Psoas muscle (tissue), 8 donors: ENCODE measurements at places on chromosomes 11 and 22. TPM values are rescaled to one million over a fixed set of nuclear protein-coding genes. Genes with fewer than 3 reads are reported as not detected.

DNA sequence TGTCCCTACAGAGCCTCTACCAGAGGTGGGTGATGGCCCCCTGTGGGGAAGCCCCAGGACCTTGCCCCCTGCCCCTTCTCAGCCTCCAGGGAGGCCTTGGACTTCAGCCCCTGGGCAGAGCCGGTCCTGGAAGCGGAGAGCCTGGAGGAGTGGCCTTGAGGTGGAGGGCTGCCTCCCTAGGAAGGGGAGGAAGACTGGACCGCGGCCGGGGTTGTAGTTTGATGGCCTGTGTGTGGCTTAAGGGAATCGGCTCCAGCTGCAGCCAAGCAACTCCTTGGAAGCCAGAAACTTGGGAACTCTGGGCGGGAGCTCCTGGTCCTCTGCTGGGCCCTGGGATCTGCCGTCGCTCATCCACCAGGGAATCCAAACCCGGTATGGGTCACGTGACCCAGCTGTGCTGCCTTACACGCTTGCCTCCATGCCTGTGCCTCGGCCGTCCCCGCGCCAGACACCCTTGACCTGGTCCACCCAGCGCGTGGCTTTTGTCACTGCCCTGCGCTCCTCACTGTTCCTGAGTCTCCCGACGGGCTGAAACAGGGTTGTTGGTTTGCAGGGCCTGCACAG is 23.5 kb upstream of the ARHGAP8 start:
- no peaks in the 10 kb centered on the region for H3K36me3 ChIP-seq
- H3K4me3 ChIP-seq = no peak overlapping the region
- H3K4me1 ChIP-seq = peaks cover 6% of the 10 kb centered on the region
- H3K27ac ChIP-seq = peak overlapping the region; percentile 41
- DNase-seq = peak; percentile 46
- H3K27me3 ChIP-seq = peaks cover 23% of the 10 kb centered on the region

DNA sequence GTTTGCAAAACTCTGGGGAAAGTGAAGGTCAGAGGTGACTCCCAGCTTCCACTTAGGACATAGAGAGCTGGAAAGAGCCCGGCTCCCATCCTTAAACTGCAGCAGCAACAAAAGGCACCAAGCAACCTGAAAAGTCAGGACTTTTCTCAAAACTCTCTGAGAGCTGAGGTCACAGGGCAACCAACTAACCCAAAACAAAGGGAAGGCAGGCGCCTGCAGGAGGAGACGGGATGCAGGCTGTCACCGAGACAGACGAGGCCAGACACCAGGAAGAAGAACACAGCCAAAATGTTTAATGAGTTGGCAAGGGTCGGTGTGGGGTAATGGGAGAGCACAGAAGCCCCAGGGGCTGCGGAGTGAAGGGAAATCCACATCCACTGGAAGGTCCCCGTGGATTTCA is 19.9 kb downstream of the ASCL2 start:
- H3K4me1 ChIP-seq = no peaks in the 10 kb centered on the region
- no peak overlapping the region for H3K4me3 ChIP-seq
- no peak overlapping the region for H3K27ac ChIP-seq
- no peak for DNase-seq

APOBEC3F gene
- 0.50 TPM for total RNA-seq

OR2D2 gene
- total RNA-seq = not detected

GRCh38 chr11:20158597-20159257 is 1.5 kb downstream of the DBX1 start:
- no peak overlapping the region for H3K4me3 ChIP-seq
- no peaks in the 10 kb centered on the region for H3K36me3 ChIP-seq
- no peaks in the 10 kb centered on the region for H3K4me1 ChIP-seq
- H3K27me3 ChIP-seq = peaks cover 4% of the 10 kb centered on the region
- peak; percentile 44 for DNase-seq
- H3K27ac ChIP-seq = no peak overlapping the region
